Globus pallidus (tissue), 1 donor: ENCODE measurements at places on chromosomes 7 and 10.

GRCh38 chr7:79009647-79010046 is 443.8 kb downstream of the MAGI2 start:
- no peak for DNase-seq

GRCh38 chr7:32928785-32929298 is 28.4 kb upstream of the FKBP9 start:
- DNase-seq, result no peak

DNA sequence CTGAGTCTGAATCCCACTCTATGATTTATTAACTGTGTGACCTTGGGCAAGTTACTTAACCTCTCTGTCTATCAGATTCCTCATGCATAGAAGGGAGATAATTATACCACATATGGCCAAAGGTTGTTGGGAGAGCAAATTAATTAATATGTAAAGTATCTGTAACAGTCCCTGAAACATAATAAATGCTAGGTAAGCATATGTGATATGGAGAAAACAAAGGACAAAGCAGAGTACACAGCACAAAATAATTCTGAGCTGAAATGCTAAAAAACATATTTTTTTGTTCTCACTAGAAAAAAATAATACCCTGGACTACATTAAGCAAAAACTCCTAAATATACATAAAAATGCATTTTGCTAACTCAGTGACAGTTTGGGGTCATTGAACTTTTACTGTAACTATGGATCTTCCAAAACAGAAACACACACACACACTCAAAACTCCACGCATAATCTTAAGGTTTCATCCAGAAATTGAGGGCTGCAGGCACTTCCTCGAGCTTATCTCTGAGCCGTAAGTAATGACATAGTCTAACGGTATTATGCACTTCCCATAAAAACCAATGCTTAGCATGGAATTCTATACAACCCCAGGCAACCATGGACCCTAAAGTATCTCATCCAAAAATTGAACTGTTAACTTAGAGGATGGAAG is 201.7 kb upstream of the PTN start:
- DNase-seq, result no peak

GRCh38 chr10:43202657-43203447 is 64.0 kb downstream of the RASGEF1A start:
- DNase-seq, result no peak

DNA sequence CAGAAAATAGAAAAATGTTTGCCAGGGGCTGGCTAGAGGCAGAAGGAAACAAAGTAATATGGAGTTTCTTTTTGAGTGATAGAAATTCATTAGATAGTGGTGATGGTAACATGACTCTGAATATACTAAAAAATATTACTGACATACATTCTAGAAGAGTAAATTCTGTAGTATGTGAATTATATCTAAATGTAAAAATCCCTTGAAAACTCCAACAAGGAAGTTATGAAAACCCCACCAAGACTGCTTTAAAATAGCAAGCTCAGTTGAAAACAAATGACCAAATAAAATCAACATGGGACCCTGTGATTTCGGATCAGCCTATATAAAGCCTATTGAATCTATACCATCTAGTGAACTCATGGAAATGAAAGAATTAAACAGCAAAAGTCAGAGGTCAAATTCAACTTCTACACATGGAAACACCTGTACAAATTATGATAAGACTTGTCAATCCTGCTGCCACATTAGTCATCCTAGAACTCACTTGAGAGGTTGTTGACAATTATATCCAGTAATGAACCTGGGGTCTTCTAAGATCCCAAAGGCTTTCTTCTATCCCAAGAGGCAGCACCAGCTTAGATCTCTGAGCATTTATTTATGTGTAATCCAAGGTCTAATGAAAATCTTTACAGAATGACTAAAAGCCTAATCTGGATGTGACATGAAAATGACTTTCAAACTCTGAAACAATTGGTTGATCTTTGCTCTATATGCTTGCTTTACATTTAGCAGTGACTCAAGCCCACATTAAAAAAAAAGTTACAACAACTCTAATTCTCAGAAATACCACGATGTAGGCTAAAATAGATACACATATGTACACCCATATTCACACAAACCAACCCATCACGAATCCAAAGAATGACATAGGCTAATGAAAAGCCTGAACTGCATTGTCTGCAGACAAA is 59.3 kb downstream of the OSBPL3 start:
- DNase-seq, result no peak

DNA sequence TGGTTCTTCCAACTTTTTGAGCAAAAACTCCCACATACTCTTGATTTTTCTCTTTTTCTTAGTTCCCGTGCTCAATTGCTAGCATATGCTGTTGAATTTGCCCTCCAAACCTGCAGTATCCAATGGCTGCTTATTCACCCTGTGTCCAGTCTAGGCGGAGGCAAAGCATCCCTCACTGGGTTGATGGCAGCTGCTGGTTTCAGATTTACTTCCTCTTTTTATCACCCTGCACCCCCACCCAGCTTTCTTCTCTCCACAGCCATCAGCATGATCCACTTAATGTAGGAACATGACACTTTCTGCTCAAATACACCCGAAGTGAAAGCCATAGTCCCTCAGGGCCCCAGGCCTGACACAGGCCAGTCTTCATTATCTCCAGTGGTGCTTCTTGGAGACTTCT is 87.6 kb upstream of the ADARB2 start:
- DNase-seq, result no peak

- no peak for DNase-seq
These were observed 173.5 kb downstream of the SEMA3E start for GRCh38 chr7:83475420-83475819.

DNA sequence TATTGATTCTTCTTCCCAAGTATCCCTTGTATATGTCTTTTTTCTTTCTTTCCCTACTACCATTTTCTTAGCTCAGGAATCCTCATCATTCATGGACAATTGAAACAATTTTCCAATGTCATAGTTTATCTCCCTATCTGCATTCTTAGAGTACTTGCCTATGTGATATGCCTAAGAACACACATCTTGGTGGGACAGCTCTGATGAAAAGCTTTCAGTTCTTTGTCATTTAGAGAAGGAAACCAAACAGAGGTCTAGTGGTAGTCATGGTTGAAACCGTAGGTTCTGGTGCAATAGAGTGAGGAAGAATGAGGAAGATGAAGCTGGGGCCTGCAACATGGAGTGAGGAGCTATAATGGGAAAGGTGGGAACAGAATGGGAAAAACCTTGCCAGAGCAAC is 28.2 kb downstream of the TDRD1 start:
- DNase-seq, result no peak

DNA sequence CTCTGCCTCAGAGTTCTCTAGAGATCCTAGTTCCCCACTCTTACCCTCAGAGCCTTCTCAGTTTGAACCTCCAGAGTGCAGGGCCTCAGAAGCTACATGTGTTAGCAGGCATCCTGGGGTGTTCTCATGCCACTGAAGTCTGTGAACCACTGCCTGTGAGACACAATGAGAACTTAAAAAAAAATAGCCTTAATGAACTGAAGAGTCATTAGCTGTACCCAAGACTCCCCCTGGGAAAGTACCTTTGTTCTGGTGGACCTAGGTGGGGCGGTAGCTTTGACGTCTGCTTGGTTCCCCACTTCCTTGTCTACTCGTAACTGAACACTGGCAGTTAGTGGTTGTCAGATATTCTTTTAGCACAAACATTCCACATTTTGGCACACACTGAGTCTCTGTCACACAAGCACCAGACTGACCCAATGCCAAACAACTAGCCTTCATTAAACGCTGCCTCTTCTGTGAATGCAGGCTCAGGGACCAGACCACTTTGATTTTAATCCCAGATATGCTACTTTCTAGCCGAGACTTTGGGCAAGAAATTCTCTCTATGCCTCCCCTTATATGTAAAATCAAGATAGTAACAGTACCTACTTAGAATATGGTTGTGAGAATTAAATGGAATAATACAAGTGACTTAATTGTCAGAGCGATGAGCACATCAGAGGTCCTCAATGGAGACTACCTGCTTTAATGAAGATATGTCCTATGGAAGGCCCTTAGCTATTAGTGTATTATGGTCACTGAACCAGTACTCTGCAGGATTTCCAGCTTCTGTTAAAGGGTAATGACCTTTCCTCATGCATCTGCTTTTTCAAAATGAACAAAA is 75.3 kb upstream of the CC2D2B start:
- no peak for DNase-seq

DNA sequence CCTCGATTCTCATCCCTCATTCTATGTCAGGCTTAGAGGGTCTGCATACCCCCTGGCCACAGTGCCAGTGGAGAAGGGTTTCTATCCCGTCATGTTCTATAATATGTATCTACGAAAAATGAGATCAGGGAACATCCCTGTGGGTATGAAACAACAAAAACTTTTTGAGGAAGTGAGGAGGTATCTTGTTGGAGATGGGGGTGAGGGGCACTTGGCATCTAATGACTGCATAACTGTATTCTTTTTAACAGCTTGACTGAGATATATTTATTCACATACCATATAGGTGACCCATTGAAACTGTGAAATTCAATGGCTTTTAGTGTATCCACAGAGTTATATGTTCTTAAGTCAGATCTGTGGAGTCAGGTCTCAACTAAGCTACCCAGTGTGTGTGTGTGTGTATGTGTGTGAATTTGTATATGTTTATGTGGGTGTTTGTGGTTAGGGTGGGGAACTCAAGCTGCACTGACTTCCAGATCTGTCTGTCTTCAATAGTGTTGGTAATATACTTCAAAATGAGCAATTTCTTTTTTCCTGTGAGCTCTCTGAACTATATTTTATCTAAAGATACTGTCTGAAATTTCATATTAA is 528.9 kb downstream of the CNTNAP2 start:
- no peak for DNase-seq

DNA sequence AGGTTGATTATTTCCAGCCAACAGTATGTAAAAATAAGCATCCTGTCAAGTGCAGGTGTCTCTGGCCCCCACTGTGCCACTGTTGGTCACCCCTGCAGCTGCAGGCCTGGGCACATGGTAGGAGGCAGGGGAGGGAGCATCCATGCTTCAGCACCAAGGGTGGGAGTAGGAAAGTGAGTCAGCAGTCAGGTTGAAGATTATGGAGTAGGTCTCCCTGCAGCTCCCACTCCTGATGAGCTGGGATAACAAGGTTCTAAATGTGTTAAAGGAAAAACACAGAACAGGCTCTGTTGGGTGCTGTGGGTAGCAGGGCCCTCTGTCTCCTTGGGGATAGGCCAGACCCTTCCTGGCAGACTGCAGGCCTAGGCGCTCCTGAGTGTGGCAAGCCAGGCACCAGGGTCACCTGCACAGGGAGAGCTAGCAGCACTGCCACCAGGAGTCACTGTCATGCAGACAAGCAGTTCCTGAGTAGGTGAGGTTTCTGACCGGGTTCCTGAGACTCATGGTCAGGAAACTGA is 59.3 kb downstream of the NUDCD3 start:
- DNase-seq, result no peak

GRCh38 chr7:151228024-151228866 is 1.2 kb upstream of the ABCF2 start:
- DNase-seq, result no peak

- DNase-seq, result no peak
These were observed 3.0 kb downstream of the LAMB1 start for GRCh38 chr7:107999779-108000560.

DNA sequence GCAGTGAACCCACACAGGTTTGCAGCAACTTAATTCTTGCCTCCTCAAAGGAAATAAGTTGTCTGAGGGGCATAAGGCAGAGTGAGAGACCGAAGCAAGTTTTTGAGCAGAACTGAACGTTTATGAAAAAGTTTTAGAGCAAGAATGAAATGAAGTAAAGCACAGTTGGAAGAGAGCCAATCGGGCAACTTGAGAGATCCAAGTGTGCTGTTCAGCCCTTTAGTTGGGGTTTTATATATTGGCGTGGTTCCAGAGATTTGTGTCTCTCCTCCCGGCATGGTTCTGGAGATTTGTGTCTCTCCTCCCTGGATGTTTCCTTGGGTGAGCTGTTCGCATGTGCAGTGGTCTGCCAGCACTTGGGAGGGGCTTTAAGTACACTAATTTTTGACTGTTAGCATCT is 141.4 kb upstream of the DGKB start:
- DNase-seq, result no peak

DNA sequence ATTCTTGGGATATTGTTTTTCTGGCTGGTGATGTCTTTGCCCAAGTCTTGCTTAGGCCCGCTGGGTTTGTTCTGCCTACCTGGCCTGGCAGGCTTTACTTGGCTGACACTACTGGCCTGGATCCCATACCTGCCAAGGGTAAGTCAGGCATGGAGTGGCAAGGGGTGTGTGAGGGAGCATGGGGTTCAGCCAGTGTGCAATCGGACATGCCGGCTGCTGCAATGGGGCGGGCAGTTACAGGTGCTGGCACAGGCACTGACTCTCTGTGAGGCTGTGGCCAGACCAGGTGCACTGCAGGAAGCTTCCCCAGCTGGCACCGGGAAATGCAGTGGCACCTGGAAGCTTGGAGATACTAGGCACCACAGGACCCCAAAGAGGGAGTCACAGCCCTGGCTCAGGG is 168.4 kb downstream of the PON1 start:
- DNase-seq, result no peak
